ENCODE measurements at places on chromosomes 11 and 22.
A peak's percentile ranks its signal among the peaks of the same experiment; 100 is the strongest.

GRCh38 chr11:131713529-131714134, 343.2 kb downstream of the NTM start:
- no peak for DNase-seq

- peak; percentile 27 for DNase-seq
Measured at GRCh38 chr11:68440224-68440623, 20.3 kb upstream of the PPP6R3 start.

GRCh38 chr22:37627545-37627944, 11.9 kb upstream of the SH3BP1 start:
- no peak for DNase-seq

DNA sequence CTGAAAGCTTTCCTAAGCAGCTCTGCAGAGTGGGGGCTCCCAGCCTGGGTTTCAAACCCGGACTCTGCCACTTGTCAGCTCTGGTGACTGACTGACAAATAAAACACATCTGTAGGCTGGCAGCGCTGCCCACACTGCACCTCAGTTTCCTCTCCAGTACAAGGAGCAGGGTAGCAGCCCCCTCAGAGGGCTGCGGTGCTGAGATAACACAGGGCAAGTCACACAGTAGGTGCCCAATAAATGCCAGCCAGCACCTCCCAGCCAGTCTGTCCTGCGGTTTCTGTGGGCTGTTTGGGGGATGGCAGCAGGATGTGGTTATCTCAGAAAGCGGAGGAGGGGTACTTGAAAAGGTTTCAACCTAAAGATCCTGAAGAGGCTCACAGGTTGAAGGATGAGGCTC, 1.5 kb downstream of the SYT12 start:
- DNase-seq, result peak; percentile 25

- DNase-seq, result no peak
Measured at GRCh38 chr11:61999141-61999975, 31.9 kb upstream of the FTH1 start.

Measured in fibroblast of skin of back (primary cell).